ENCODE measurements at places on chromosomes 3 and 15.

DNA sequence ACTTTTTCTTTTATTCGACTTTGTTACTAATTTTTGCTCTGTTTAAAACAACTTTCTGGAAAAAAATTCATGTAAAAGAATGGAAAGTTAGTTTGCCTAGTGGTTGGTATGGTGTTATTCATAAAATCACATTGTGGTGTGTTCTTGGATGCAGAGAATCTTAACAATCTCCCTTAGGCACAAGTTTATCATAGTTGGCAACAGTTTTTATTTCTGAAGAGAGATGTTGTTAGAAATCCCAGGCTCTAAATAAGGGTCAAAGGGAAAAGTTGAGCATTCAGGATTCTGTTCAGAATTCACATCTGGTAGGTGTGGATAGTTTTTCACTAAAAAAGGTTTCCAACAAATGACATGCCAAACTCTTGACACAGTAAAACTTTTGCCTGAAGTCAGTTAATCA is 6.4 kb downstream of the DUT start:
- no peak for DNase-seq

- DNase-seq, result no peak
These were observed 13.5 kb upstream of the DUSP7 start for GRCh38 chr3:52069855-52070254.

GRCh38 chr15:65970937-65971740 is 101.8 kb downstream of the RAB11A start:
- DNase-seq, result no peak

DNA sequence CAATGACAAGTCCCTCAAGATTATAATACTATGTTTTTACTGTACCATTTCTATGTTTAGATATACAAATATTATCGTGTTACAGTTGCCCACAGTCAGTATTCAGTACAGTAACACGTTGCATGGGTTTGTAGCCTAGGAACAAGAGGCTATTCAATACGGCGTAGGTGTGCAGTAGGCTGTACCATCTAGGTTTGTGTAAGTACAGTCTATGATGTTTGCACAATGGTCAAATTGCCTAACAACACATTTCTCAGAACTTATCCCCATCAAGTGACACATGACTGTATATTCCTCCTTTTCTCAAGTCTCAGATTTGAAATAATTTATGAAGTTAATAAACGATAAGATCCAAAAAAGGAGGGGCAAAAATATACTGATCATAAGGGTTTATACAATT is 21.7 kb downstream of the ZDHHC3 start:
- no peak for DNase-seq

Data from hematopoietic multipotent progenitor cell treated with erythropoietin and hydrocortisone succinate and interleukin-3 and kit ligand, for 8 days (in vitro differentiated cells).